ENCODE measurements at places on chromosomes 12 and 14. TPM values are rescaled to one million over a fixed set of nuclear protein-coding genes. Genes with fewer than 3 reads are reported as not detected.

Gene SMCO2
- 0.39 TPM for polyA plus RNA-seq

Gene WNK1
- 138 TPM for polyA plus RNA-seq

Gene MUCL1
- polyA plus RNA-seq = not detected

Gene KCNK13
- 0.85 TPM for polyA plus RNA-seq

Gene SLCO1B1
- polyA plus RNA-seq = not detected

Gene HVCN1
- polyA plus RNA-seq = 7.7 TPM

Gene LRRC10
- polyA plus RNA-seq = not detected

Gene SERPINA10
- not detected for polyA plus RNA-seq

Gene TAS2R19
- polyA plus RNA-seq = not detected

Gene SPPL3
- polyA plus RNA-seq = 52.9 TPM

Gene C14orf180
- not detected for polyA plus RNA-seq

Gene TMEM30B
- 7.1 TPM for polyA plus RNA-seq

Gene KSR2
- polyA plus RNA-seq = 3.0 TPM

Gene RHEBL1
- 5.9 TPM for polyA plus RNA-seq

Gene ZCCHC8
- polyA plus RNA-seq = 4.9 TPM

Gene TSPAN9
- 9.1 TPM for polyA plus RNA-seq

Gene LBHD2
- not detected for polyA plus RNA-seq

Gene SERPINA3
- 97.5 TPM for polyA plus RNA-seq

Gene DEGS2
- 3.1 TPM for polyA plus RNA-seq

Gene SSTR1
- polyA plus RNA-seq = 1.3 TPM

Gene GPD1
- polyA plus RNA-seq = 18.3 TPM

Gene ADAMTS20
- not detected for polyA plus RNA-seq

Gene C12orf56
- polyA plus RNA-seq = 2.5 TPM

Gene CIT
- polyA plus RNA-seq = 23.4 TPM

Gene FGF6
- not detected for polyA plus RNA-seq

Gene AQP6
- 1.4 TPM for polyA plus RNA-seq

Gene ARHGEF40
- 21.3 TPM for polyA plus RNA-seq

Gene GALNT6
- polyA plus RNA-seq = 9.3 TPM

Gene TPH2
- polyA plus RNA-seq = not detected

Gene ZDHHC22
- polyA plus RNA-seq = 30.2 TPM

Gene TPPP2
- polyA plus RNA-seq = not detected

Gene SLC38A4
- not detected for polyA plus RNA-seq

Gene GUCY2C
- not detected for polyA plus RNA-seq

Gene TRMT61A
- polyA plus RNA-seq = 17.1 TPM

Gene SLC25A47
- 0.27 TPM for polyA plus RNA-seq

Gene SDSL
- 10.4 TPM for polyA plus RNA-seq

Gene SERPINA9
- not detected for polyA plus RNA-seq

Gene GSC
- not detected for polyA plus RNA-seq

Gene BATF
- polyA plus RNA-seq = 0.36 TPM

Gene DBX2
- 0.61 TPM for polyA plus RNA-seq

Gene NEDD8
- polyA plus RNA-seq = 330 TPM

Gene ATL1
- polyA plus RNA-seq = 38.7 TPM

Gene RNU4-1
- not detected for polyA plus RNA-seq

Gene FGF23
- polyA plus RNA-seq = not detected

Gene PELI2
- polyA plus RNA-seq = 5.8 TPM

Gene FAIM2
- polyA plus RNA-seq = 213 TPM

Gene SLC7A8
- polyA plus RNA-seq = 7.0 TPM

Gene RDH11
- 67.7 TPM for polyA plus RNA-seq

Gene PLEK2
- polyA plus RNA-seq = 1.8 TPM

Gene NEUROD4
- not detected for polyA plus RNA-seq

Gene OTX2
- not detected for polyA plus RNA-seq

Gene IFNG-AS1
- polyA plus RNA-seq = not detected

Gene NKX2-1
- 90.6 TPM for polyA plus RNA-seq

Gene RPL10L
- not detected for polyA plus RNA-seq

Gene SNW1
- polyA plus RNA-seq = 74.6 TPM

Gene CDKN1B
- 81.4 TPM for polyA plus RNA-seq

Gene POTEM
- not detected for polyA plus RNA-seq

Gene DPPA3
- polyA plus RNA-seq = not detected

Gene ANGEL1
- polyA plus RNA-seq = 19.3 TPM

All from brain (organoid and tissue), 16 donors.